T-helper 17 cell (primary cell): ENCODE measurements at places on chromosomes 12 and 14. TPM values are rescaled to one million over a fixed set of nuclear protein-coding genes. Genes with fewer than 3 reads are reported as not detected.

The IQSEC3 gene
- 0.60 TPM for total RNA-seq

- DNase-seq: no peak
Observed at GRCh38 chr14:79331830-79332229, 879.5 kb downstream of the DIO2 start.

GRCh38 chr12:71641390-71641789, 22.3 kb downstream of the ZFC3H1 start:
- DNase-seq: no peak

DNA sequence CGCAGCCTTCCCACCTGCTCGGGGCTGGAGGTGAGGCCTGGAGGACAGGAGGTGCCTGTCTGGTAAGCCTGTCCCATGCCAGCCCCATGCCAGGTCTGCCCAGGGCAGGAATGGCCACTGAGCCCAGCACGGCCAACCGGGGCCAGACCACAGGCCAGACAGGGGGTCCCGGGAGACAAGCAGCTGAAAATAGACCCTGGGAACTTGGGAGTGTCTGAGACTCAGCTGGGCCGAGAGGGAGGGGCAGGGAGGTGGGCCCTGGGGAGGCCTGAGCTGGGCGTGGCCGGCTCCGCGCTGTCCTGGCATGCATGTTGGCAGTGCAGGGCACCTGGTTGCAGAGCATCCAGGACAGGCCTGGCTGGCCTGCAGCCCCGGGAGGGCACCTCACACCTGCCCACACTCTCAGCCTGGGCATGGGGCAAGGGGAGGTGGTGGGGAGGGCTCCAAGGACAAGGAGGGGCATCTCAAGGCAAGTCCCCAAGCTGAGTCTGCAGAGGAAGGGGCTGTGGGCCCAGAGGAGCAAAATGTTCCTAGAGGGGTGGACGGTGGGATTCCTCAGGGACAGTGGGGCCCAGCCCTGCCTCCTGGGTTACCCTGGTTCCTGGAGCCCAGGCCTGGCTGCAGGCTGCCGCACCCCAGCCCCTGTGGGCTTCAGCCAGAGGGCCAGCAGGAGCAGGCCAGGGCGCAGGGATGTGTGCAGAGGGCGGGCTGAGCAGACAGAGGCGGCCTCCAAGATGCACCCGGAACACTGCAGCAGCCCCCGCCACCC, 3.2 kb upstream of the CRIP1 start:
- DNase-seq: no peak

DNA sequence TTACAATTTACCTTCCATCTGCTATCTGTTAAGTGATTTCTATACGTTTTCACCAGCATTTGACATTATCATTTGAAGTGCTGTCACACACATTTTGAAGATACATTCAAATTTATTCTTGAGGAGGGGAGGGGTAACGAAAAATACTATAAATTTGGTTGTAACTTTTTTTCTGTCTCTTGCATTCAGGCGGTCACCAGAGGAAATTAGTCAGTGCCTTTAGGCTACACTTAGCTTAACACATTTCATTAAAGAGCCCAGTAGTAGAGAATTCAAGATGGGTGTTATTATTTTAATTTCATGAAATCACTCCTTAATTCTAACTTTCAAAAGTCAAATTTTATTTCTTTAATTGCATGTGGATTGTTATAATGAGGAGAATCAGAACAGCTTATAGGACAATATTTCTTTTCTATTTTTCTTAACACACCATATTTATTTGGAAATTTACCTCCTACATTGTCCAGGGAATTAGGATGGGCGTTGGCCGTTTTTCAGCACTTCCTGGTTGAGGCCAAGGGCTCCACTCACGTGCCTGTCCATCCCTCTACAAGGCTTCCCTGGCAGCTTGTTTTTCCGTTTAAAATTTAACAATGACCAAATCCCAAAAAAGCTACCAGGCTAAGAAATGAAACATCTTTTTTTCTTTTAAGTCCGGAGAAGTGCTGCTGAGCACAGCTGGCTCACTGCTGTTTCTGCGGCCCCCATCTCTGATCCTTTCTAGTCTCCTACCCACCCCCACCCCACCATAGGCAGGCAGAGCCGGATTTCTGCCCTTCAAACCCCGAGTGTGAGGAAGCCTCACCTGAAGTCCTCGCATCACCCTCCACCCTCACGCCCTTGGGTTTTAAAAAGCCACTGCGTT, 1.1 kb upstream of the FAR2 start:
- no peak for DNase-seq
